ENCODE measurements at places on chromosomes 2 and 18. TPM values are rescaled to one million over a fixed set of nuclear protein-coding genes. Genes with fewer than 3 reads are reported as not detected.
A peak's percentile ranks its signal among the peaks of the same experiment; 100 is the strongest.

- DNase-seq: no peak
- no peak overlapping the region for H3K4me3 ChIP-seq
- no peak overlapping the region for H3K27ac ChIP-seq
- H3K27me3 ChIP-seq: no peaks in the 10 kb centered on the region
- no peaks in the 10 kb centered on the region for H3K36me3 ChIP-seq
- H3K4me1 ChIP-seq: no peaks in the 10 kb centered on the region
Measured at GRCh38 chr2:241208058-241208457, 19.6 kb downstream of the ANO7 start.

DNA sequence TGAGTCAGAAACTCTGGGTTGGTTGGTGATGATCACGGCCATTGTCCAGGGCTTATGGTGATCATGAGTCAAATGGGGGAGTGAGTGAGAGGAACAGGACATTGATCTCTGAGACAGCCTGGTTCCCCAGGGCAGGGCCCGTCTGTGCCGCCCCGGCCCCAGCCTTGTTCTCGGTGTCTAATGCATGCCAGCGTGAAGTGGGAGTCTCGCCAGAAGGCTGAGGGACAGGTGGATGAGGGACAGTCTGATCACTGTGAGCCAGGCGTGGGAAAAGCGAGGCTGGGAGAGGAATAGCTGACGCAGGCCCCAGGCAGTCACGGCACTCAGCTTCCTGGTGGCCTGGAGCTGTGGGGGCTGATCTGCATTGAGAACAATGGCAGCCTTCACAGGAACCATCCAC is 208.3 kb upstream of the HDAC4 start:
- H3K27me3 ChIP-seq: peaks cover 25% of the 10 kb centered on the region
- no peak overlapping the region for H3K27ac ChIP-seq
- peak; percentile 10 for DNase-seq
- H3K36me3 ChIP-seq: no peaks in the 10 kb centered on the region

DNA sequence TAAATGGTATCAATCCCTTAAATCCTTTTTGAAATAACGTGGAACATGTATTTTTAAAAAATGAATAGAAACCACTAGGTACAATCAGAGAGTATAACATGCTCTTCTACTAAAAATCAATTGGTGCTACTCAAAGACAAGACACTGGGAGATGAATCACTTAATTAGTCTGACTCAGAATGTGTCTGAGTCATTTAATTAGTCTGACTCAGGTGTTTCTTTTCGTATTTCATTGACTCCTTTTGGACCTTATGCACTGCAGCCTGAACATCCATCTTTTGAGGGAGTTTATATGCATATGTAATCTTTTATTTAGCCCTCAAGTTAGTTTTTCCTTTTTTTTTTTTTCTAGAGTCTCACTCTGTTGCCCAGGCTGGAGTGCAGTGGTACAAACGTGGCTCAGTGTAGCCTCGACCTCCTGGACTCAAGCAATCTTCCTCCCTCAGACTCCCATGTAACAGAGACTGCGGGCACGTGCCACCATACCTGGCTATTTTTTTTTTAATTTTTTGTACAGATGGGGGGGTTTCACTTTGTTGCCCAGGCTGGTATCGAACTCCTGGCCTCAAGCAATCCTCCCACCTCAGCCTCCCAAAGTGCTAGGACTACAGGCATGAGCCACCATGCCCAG is 26.5 kb downstream of the PPP4R3B start:
- no peak overlapping the region for H3K4me3 ChIP-seq
- H3K4me1 ChIP-seq: peaks cover 27% of the 10 kb centered on the region
- no peak for DNase-seq
- H3K27me3 ChIP-seq: no peaks in the 10 kb centered on the region
- peaks cover 37% of the 10 kb centered on the region for H3K36me3 ChIP-seq

DNA sequence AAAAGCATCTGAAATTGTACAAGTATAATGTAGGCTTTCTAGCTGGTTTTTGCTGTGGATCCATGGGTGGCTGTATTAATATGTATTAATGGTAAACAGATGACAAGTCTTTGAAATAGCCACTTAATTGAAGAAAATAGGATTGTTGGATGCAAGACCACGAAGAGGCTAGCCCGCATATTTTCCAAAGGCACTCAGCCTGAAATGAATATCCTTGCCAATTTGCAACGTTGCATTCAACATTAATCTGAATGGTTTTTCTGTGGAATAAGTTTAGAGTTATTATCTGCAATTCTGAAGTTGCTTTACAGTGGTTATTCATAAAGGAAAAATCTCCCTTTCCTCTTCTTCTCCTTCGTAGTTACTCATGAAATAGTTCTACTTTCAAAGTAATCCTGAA is 86.2 kb upstream of the SPATS2L start:
- H3K4me1 ChIP-seq: no peaks in the 10 kb centered on the region
- no peak overlapping the region for H3K27ac ChIP-seq
- DNase-seq: no peak
- H3K27me3 ChIP-seq: peaks cover 20% of the 10 kb centered on the region

DNA sequence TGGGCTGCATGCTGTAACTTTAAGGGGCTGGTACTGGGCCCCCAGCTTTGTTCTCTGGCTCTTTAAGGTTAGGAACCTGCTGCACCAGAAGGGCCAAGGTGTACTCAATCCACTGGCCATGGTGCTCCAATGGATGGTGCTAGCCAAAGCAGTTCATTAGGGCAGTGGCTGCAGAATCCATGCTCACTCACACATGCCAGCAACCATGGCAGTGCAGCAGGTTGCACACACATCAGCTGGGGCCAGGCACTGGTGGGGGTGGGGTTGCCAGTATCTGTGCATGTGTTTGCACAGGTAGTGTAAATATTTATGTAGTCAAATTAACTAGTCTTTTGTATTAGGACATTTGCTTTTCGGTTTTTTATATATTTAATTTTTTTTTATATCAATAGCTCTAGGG is 228.3 kb upstream of the EPC2 start:
- H3K4me1 ChIP-seq: no peaks in the 10 kb centered on the region
- H3K27me3 ChIP-seq: no peaks in the 10 kb centered on the region
- H3K4me3 ChIP-seq: no peak overlapping the region
- no peak overlapping the region for H3K27ac ChIP-seq

PLGLB1 gene
- total RNA-seq: 3.2 TPM

C2orf74 gene
- total RNA-seq: 10.2 TPM

HOXD8 gene
- not detected for total RNA-seq

KRCC1 gene
- total RNA-seq: 18.8 TPM

- no peak overlapping the region for H3K4me3 ChIP-seq
- H3K27ac ChIP-seq: no peak overlapping the region
- peaks cover 30% of the 10 kb centered on the region for H3K36me3 ChIP-seq
Measured at GRCh38 chr2:190693533-190694232, 44.8 kb downstream of the NAB1 start.
